Hepatocyte (in vitro differentiated cells): ENCODE measurements at places on chromosomes 7 and 10. TPM values are rescaled to one million over a fixed set of nuclear protein-coding genes. Genes with fewer than 3 reads are reported as not detected.
A peak's percentile ranks its signal among the peaks of the same experiment; 100 is the strongest.

- no peak for DNase-seq
Measured at GRCh38 chr7:90621747-90622140, 25.6 kb downstream of the CDK14 start.

DNA sequence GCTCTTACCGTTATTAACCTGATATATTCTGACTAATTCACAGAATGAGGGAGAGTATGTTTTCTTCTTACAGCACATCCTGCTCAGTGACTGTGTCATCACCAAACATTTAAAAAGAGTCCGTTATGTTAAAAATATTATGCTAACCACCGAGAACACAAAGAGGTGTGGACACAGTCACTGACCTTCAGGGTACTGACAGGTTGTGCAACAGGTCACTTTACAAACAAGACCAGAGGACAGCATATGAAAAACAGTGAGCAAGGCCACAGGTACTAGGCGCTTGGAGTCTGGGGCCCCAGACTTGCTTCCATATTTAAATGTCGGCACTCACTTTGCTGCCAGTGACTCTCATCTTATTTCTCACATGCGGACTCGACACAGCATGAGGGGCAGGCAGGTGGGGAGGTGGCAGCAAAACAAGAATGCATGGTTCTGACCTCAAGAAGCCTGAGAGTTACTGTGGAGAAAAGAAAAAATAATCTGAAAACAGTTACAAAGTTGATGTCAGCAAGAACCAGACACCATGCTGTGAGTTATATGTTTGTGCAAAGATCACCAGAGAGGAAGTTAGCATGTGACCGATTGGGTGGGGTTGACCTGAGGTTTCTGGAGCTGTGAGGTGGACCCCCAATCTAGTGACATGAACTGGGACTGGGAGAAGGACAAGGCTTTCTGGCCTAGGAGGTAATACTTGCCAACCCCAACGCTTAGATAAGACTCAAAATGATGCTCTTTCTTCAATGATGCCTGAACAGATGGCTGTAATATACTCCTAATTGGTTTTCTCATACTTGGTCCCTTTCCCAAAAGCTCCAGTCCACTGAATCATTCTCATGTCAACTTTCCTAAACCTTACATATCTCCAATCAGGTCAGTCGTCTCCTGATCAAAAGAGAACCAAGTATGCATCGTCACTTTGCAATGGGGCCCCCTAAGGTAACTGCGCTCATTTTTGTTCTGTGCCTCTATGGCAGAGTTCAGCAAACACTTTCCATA, 102.4 kb downstream of the HIPK2 start:
- no peak for DNase-seq

DNA sequence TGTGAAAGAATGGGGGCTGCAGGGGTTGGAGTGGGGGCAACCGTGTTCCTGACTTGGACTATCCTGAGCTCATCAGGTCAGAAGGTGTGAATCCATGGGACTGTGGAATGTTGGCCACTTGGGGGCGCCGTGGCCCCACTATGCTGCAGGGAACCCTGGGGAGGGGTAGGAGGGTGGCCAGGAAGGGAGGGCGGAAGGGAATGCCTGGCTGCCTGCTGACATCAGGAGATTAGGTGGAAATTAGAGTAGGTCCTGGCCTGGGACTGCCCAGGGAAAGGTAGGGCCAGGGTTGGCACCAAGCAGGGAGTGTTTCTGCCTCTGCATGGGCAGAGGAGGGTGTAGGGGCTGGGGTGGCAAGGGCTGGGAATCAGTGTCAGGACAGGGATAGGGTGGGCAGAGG, 65.8 kb upstream of the PRSS58 start:
- peak; percentile 44 for DNase-seq

DNA sequence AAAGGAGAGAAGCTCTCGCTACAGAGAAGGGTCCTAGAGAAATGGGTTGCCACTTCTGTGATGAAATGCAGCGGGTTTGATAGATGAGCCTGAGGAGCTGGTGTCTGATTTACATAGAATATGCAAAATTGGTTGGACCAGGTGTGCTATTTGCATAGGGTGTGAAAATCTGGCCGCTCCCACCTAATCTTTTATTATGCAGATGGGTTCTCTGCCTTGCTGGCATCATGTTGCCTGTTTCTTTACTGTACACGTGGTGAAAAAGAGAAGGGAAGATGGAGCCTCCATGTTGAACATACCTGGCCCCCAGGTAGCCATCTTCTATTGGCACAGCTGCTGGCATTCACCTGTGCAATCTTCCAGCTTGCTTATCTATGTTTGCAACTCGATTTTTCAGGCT, 212.2 kb downstream of the ANKRD7 start:
- no peak for DNase-seq

DNA sequence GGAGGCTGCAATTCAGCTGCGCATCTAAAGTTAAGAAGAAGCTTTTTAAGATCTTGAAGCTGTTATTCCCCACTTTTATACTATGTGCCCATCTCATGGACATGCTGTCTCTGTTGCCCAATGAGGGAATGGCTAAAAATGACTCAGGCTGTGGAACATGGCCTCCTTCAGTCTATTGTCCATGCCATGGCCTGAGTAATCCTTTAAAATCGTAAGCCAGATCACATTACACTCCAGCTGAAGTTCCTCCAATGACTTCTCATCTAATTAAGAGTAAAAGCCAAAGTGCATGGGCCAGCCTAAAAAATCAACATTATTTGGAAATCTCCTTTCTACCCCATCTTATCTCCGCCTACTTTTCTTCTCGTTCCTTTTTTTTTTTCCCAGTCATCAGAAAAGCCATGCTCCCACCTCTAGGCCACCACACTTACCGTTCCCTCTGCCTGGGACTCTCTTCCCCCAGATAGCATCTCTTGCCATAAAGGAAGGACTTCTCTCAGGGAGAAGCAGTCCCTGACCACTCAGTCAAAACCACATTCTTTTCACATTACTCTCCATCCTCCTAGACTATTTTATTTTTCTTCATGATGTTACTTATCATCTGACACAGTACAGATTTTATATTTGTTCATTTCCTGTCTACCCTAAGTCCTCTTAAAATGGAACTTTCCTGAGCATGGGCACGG, 337.4 kb downstream of the PRPF18 start:
- no peak for DNase-seq

GRCh38 chr10:114761205-114762193, 60.1 kb upstream of the FHIP2A start:
- DNase-seq: no peak

DNA sequence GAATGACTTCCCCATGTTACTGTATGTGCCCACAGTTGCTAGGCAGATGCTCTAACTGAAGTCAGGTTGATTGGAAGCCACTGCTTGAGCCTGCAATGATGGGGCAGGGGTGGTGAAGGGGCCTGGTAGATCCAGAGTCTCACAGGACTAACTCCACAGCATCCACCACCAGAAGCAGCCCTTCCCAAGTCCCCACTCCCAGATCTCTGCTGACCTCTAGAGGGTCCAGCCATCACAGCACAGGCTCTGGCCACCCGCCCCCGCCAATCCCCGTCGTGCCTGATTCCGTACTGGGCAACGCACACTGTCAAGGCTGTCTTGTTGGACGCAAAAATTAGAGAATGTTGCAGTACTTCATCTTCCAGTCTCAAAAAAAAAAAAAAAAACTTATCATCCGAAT, 136.8 kb upstream of the PDE1C start:
- peak; percentile 35 for DNase-seq

- no peak for DNase-seq
Measured at GRCh38 chr7:1022801-1023465, 21.4 kb upstream of the GPR146 start.

- DNase-seq: peak; percentile 27
Measured at GRCh38 chr10:59872892-59873463, 33.4 kb downstream of the CCDC6 start.

- no peak for DNase-seq
Measured at GRCh38 chr7:24898691-24899090, 81.3 kb downstream of the OSBPL3 start.

- DNase-seq: no peak
Measured at GRCh38 chr7:148306759-148307158, 283.8 kb upstream of the C7orf33 start.

DNA sequence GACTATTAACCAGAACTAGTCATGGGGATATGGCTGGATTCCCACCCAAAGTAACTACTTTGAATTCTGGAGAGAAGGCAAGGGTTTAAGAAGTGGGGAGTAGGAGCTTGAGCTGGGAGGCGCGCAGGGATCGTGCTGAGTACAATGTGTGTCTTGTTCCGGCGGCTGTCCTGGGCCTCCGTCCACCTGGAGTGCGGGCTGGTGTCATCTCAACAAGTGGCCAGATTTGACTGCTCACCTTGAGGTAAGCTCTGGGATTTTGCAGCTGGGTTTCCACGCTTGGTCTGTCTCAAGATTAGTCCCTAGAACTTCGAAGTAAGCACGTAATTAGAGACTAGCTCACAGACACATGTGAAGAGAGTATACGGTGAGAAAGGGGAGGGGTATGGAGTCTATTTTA, 49.4 kb downstream of the GLRX3 start:
- DNase-seq: no peak

DNA sequence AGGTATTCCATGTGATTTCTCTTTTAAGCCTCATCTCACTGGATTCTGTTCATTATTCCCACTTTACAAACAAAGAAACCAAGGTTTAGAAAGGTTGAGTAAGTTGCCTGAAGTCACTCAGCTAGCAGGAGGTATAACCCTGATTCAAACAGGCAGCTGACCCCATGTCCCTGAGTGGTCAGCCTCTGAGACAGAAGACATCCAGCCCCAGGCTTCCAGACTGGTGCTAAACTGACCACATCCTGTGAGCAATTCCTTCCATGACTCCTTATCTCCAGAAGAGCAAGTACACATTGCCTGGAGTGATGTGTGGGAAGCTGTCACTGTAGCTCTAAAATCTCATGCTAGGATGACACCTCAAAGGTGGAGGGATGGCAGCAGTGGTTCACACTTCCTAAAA, 3.7 kb downstream of the PLPP4 start:
- DNase-seq: peak; percentile 37

DNA sequence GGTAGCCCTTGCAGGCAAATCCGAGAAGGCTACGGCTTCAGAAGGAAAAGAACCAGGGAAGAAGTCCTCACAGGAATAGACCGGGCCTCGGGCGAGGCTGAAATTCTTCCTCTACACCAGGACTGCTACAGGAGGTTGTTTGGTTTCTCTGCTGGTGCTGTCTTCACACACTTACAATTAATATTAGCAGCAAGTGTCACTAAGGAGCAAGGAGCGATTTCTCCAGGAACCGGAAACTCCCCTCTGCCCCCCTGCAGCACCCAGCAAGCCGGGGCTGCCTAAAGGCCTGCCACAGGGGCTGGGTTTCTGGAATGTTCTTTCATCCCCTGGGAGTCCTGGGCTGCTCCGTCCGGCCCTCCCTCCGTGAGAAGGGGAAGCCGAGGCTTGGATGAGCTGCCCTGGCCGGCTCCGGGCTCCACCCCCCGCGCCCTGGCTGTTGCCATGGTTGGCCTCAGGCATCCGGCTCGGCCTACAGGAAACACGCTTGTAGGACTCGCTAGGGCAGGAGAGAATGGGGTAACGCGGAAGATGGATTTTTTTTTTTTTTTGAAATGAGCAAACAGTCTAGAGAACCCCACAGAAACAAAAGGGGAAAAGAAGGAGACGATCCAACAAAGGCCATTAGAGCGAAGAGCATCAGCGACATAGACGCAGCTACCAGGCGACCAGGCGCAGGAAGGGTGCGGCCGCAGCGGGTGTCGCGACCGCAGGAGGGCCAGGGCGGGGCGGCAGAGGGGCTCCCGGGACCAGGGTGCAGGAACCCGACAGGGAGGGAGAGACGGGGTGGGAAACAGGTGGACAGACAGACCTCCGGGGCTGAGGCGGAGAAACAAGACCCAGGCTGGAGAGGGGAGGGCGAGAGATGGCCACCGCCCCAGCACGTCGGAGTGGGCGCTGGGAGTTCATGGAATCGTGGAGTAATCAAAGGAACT, 33.0 kb downstream of the EN2 start:
- DNase-seq: no peak

DNA sequence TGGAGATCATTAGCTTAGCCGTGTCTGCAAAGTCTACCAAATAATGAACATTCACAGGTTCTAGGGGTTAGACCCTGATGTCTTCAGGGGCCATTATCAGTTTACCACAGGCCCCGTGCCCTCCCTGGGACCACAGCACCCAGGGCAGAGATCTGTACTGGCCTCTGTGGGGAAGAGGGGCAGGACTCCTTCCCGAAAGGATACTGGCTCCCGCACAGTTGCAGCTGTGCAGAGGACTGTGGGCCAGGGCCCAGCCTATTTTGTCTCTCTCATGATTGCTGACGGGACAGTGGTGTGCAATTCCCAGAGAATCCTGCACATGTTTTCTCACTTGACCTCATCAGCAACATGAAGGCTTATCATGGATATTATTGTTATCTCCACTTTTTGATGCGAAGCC, 243.9 kb downstream of the GLRX3 start:
- DNase-seq: no peak

DNA sequence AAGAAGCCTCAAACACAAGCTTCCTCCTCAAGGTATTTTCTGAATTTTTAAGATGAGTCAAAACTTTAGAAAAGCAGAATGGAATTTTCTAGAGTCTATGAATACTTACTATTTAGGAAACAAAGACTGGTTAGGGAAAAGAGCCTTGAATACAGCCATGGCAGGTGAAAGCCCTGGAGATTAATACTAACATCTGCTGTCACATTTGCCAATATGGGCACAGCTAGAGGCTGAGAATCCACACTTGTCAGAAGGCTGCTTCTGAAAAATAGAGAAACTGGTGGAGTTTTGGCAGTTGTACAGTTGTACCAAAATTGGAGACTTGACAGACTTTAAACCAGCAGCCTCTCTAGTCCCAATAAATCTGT, 24.3 kb upstream of the CNNM1 start:
- DNase-seq: no peak

DNA sequence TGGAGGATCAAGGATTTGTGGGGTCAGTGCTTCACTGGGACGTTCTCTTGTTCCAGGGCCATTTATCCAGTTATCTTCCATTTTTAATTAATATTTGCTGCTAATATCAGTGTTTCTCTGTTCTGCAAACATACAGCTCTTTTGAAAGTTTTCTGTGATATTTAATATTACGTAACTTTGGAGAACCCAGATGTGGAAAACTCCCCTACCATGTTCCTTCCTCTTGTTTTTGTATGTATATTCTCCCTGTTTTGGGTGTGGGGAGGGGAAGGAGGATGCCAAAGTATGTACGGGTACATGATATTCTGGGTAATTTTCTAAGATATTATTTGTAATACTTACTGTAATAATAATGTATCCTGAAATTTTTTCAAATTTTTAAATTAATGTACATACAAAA, 55.9 kb downstream of the MYO3A start:
- no peak for DNase-seq

GRCh38 chr10:37263304-37263703, 137.9 kb downstream of the ANKRD30A start:
- DNase-seq: no peak

The SLC4A2 gene
- 153 and 188 TPM in 2 replicates for total RNA-seq

The NKX1-2 gene
- total RNA-seq: 2.0 and 5.2 TPM in 2 replicates

The ADAM22 gene
- 9.8 and 10.3 TPM in 2 replicates for total RNA-seq

The VGF gene
- total RNA-seq: 0.30 and 0.32 TPM in 2 replicates

The KCP gene
- 0.20 and 0.40 TPM in 2 replicates for total RNA-seq

The SPDYE9 gene
- total RNA-seq: 0.07 TPM in 1 of 2 replicates, not detected in the other

The FAS gene
- total RNA-seq: 13.9 and 14.1 TPM in 2 replicates

The MEST gene
- total RNA-seq: 540 and 543 TPM in 2 replicates
